CD4-positive, alpha-beta T cell treated with Interferon alpha-2 for 1 hour (primary cell): ENCODE measurements at places on chromosomes 5 and 9.

- DNase-seq: no peak
Observed at GRCh38 chr5:7881091-7881490, 12.1 kb downstream of the MTRR start.

DNA sequence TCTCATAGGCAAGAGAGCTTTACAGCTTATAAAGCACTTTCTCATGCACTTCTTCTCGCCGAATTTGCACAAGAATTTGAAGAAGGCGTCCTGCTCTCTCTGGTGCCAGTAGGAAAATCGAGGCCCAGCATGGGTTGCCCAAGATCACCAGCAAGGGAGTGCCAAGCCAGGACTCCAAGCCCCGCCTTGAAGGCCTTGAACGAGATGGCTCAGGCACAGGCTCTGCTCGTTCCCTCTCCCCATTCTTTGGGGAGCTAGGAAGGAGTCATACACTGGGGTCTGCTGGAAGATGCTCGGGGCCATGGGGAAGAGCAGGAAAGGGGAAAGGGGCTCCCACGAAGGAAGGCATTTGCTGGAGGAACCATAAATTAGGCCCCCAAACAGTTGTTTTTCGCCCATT, 46.7 kb downstream of the PAX5 start:
- no peak for DNase-seq

GRCh38 chr5:149610589-149611255, 29.4 kb downstream of the ARHGEF37 start:
- no peak for DNase-seq

- no peak for DNase-seq
Observed at GRCh38 chr5:32707418-32707997, 3.6 kb upstream of the NPR3 start.

DNA sequence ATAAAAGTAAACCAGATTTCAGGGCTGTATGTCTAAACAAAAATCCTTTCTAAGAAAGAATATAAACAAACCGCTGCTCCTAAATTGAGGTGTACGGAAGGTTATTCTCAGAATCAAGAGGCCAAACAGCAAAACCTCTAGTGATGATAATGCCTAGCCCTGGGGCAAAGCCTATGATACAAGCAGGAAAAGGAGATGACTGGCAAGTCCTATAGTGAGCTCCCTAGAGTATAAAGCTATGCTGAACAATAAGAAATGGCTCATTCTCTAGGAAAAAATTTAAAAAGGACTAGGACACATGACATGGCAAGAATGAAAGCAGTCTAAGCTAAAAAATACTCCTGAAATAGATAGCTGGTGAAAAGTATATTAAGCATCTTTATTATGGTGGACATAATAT, 187.1 kb downstream of the BNC2 start:
- no peak for DNase-seq

DNA sequence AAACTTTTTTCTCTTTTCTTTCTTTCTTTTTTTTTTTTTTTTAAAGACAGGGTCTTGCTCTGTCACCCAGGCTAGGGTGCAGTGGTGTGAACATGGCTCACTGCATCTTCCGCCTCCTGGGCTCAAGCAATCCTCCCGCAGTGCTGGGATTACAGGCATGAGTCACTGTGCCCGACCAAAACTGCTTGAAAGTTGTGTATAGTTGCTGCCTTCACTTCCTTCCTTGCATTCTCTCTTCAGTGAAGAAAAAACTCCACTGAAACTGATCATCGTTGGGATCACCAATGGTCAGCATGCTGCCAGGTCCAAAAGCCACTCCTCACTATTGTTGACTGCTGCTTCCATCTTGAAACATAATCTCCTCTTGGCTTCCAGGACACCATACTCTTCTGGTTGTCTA, 66.6 kb upstream of the CTNNA1 start:
- DNase-seq: no peak

GRCh38 chr5:158660726-158661125, 439.0 kb downstream of the EBF1 start:
- DNase-seq: no peak

DNA sequence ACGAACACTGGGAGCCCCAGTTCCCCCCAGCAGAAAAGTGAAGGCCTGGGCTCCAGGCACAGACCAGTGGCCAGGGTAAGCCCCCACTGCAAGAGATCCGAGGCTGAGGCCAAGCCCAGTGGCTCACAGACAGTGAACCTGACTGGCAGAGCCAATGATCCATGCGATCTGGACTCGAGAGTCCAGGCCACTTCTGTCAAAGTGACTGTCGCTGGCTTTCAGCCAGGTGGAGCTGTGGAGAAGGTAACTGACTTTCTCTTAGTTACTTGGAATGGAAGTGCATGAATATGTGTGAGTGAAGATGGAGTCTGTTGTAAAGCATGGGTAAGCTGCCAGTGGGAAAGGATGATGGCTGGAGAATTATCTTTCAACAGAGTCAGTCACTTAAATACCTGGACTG, 99.7 kb downstream of the GOLPH3 start:
- no peak for DNase-seq

GRCh38 chr5:125140855-125141254, 394.4 kb upstream of the ZNF608 start:
- DNase-seq: no peak

- no peak for DNase-seq
Observed at GRCh38 chr9:16191191-16191590, 638.3 kb downstream of the CCDC171 start.

DNA sequence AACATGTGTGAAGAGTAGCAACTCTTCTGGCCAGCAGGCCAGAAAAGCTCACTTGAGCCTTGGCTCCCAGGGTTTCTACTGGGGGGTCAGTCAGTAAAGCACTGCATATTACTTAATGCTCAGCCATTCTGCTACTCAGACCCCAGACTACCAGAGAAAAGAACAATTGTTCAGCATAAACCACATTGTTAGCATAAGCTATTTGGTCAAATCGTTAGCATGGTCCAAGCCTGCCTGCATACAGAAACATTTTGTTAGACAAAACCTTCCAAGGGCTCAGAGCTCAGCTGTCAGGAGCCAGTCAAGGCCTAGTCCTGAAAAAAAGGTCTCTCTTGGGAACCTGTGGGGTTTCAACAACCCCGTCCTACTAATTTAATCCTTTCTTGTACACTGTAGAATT, 449.3 kb downstream of the PRR16 start:
- no peak for DNase-seq

DNA sequence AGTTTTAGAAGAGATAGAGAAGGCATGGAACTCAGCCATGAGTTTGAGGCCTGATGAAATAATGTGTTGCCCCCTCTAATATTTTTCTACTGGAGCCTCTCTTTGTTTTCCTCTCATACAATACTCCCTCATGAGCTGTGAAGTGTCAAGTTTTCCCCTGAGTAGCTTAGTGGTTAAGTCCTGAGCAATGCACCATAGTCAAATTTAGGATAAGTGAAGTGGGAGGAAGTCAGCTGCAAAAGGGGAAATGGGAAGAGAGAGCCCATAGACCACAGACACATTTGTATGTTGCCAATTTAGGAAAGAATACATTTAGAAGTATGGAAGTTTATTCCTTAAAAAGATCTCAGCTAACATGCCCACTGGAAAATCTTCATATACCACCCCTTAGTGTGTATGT, 171.5 kb upstream of the NREP start:
- DNase-seq: no peak

- no peak for DNase-seq
Observed at GRCh38 chr5:110195288-110195687, 505.6 kb downstream of the MAN2A1 start.

DNA sequence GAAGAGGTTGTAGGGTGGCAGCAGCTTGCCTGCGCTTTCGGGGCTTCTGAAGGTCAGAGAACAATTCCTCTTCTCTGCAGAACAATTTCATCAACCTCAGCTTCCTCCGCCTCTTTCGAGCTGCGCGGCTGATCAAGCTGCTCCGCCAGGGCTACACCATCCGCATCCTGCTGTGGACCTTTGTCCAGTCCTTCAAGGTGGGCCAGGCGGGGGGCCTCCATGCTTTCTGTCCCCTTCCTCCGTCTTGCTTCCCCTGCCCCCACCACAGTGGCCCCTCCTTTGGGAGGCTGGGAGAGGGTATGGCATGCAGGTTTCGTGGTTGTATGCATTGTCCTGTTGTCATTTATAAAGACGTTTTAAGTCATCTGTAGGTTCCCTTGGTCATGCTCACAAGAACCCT, 195.8 kb downstream of the CACNA1B start:
- DNase-seq: no peak

GRCh38 chr5:166909040-166909439, 1382.4 kb upstream of the WWC1 start:
- DNase-seq: no peak

DNA sequence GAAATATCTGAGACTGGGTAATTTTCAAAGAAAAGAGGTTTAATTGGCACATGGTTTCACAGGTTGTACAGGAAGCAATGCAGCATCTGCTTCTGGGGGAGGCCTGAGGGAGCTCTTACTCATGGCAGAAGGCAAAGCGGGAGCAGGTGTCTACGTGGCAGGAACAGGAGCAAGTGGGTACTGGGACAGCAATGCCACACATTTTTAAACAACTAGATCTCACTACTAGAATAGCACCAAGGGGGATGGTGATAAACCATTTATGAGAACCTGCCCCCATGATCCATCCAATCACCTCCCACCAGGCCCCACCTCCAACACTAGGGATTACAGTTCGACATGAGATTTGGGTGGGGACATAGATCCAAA, 47.6 kb upstream of the HOMER1 start:
- no peak for DNase-seq

- no peak for DNase-seq
Observed at GRCh38 chr5:21024966-21025365, 1037.0 kb upstream of the CDH18 start.

DNA sequence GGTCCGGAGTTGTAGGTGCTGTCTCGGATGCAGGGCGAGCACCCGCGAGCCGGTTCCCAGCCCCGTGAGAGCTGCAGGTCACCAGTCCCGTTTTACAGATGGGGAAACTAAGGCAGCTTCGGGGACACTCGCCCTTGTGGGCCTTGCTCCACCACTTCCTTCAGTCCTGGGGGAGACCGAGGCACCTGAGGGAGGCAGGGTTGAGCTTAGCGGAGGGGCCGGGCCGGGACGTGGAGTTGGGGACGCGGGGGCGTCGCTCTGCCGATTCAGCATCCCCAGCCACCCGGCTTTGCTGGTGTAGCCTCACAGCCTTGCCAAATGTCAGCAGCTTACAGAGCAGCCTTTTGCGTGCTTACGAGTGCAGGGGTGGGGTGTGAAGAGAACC, 530 bp downstream of the BBLN start:
- DNase-seq: no peak

GRCh38 chr5:134592141-134592746, 40.4 kb downstream of the SAR1B start:
- DNase-seq: no peak

DNA sequence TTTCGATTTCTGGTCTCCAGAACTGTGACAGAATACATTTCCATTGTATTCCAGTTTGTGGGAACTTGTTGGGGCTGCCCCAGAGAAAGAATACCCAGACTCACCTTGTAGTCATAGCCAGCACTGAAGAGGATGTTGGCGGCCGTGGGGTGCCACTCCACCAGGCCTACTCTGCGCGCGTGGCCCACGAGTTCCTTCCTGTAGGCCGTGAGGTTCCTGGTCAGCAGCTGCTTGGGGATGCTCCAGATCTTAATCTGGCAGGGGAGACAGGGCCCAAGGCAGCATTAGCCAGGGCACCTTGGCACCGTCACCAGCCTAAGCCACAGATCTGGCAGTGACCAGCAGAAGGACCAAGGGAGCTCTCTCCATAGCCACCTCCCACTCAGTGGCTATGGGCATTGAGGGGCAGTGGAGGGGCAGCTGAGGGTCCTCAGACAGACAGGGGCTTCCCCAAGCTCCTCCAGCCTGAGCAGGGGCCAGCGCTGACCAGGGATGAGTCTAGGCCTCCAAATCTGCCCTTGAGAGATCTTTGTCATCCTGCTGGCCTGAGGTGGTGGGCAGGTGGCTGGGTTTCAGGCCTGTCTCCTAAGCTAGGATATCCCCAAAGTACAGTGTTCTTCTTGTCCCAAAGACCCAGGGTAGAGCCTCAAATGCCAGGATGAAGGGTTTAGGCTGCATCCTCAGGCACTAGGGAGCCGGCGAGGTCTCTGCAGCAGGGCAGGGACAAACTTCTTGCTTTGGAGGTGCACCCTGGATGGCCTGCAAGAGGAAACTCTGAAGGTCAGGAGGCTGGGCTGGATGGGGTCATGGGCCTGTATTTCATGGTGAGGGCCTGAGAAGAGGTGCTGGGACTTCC, 15.9 kb upstream of the TRIM14 start:
- no peak for DNase-seq

- DNase-seq: no peak
Observed at GRCh38 chr5:60299944-60300343, 400.0 kb downstream of the DEPDC1B start.

- DNase-seq: peak; percentile 1
Observed at GRCh38 chr5:1511651-1512540, 11.9 kb downstream of the LPCAT1 start.

- no peak for DNase-seq
Observed at GRCh38 chr9:88586452-88586851, 51.5 kb downstream of the NXNL2 start.

GRCh38 chr9:136506425-136506824, 23.6 kb upstream of the SEC16A start:
- no peak for DNase-seq

GRCh38 chr5:10627160-10627701, 63.4 kb downstream of the ANKRD33B start:
- DNase-seq: no peak

- DNase-seq: no peak
Observed at GRCh38 chr5:173915310-173916014, 27.3 kb downstream of the CPEB4 start.

DNA sequence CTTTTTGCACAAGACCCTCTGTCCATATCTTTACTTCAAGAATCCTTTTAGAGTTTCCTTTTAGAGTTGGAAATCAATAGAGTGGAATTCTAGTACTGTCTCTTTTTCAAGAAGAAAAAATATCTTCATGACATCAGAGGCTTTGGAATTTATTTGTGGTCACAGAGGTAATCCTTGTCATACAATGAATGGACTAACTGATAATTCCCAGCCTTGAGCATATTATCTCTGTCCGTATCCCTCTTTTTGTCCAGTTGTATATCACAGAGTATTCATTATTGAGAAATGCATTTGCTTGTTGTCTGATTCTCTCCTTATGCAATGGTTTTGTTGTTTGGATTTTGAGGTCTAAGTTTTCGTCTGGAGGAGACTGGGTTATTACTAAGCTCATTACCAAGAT, 82.0 kb upstream of the HAPLN1 start:
- no peak for DNase-seq

GRCh38 chr9:22278426-22278825, 168.2 kb upstream of the DMRTA1 start:
- no peak for DNase-seq
